Foreskin melanocyte (primary cell): ENCODE measurements at places on chromosomes 4 and X.

DNA sequence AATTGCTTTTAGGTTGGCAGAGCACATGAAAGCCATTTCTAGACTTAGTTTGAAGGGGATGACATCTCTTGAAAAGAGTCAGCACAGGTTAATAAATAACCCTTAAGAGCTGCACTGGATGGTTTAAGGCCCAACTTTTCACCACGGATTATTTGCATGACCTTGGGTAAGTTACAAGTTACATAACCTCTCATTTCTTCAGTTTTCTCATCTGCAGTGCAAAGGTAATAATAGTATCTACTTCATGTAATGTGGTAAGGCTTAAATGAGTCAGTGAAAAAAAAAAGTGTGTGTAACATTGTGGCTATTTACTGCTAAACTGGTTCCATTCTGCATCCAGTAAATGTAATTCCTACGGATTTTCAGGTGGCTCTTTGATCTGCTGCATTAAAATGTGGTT lies 715.8 kb downstream of the CCSER1 start:
- no peak for DNase-seq

GRCh38 chr4:54082168-54082567 lies 17.8 kb upstream of the CHIC2 start:
- DNase-seq: peak; percentile 90

DNA sequence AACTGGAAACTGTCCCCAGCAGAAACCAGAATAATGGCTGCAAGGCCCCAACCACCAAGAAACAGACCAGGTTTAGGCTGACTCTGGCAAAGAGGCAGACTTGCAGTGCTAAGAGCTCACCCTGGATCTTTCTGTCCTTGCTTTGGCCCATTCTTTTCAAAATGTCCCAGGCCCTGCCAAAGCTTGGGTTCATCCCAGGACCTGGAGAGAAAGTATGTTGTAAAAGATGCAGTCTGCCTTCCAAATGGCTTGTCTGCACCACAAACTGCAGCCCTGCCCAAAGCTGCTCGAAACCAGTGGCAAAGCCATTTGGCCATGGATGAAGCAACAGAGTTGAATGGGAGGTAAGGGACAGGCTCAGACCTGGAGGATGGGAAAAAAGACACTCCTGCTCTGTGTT lies 38.0 kb upstream of the LNX1 start:
- no peak for DNase-seq

- DNase-seq: no peak
Observed at GRCh38 chr4:138049355-138049754, 192.8 kb downstream of the SLC7A11 start.

DNA sequence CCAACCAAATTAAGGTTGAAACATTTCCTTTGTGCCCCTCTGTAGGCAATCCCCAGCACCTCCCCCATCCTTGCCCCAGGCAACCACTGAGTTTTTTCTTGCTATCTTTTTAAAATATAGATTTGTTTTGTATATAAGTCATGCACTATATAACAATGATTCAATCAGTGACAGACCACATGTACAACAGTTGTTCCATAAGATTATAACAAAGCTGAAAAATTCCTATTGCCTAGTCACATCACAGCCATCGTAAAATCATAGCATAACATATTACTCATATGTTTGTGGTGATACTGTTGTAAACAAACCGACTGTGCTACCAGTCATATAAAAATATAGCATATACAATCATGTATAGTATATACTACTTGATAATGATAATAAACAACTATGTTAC lies 211.9 kb upstream of the NRK start:
- DNase-seq: no peak

GRCh38 chr4:61541459-61541858 lies 341.3 kb downstream of the ADGRL3 start:
- DNase-seq: no peak

GRCh38 chr4:76194325-76194724 lies 19.3 kb downstream of the SCARB2 start:
- DNase-seq: peak; percentile 80

DNA sequence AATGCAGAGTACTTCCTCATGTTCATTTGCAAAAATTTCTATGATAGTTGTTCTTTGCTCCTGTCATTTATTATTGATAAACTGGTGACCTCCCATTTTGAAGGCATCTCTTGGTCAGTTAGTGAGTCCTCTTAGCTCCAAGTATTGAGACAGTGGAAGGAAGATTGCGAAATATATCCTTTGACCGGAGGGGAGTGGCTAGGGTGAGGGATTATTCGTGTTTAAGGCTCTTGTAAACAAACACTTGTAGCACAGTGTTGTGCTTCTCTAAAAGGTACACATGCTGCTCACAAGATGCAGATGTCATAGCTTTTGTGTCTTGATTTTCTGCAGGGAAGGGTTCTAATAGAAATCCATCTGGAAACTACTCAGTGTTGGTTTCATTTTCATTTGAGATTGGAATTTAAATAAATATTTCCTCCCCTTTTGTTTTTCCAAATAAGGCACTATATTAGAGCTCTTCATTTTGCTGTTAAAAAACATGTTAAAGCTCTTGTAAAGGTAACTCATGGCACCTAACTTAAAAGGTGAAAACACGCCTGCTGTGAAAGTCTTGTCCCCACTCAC lies 21.8 kb downstream of the TXLNG start:
- no peak for DNase-seq

DNA sequence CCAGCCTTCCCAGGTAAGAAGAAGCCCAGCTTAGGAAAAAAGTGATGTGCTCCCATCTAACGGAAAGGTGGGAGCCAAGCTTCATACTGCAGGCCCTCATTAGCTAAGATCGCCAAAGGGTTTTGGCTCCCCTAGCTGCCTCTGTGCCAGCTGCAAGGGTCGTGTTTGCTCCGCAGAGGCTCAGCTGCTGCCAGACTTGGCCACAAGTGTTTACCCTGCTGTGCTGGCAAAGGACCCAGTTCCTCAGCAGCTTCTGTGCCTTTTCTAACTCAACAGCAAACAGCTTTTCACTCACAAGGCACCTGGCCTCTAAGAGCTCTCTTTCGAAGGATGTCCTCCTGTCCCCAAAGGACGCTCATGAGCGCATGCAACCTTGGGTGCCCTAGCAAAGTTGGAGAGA lies 12.2 kb upstream of the VMA21 start:
- no peak for DNase-seq

GRCh38 chr4:124431653-124432192 lies 280.8 kb downstream of the ANKRD50 start:
- no peak for DNase-seq

GRCh38 chrX:100424012-100424411 lies 13.9 kb upstream of the PCDH19 start:
- DNase-seq: no peak
